ENCODE measurements at places on chromosomes 7 and 10. TPM values are rescaled to one million over a fixed set of nuclear protein-coding genes. Genes with fewer than 3 reads are reported as not detected.

Gene MET
- 55.4 TPM for total RNA-seq

Gene CHAT
- total RNA-seq = not detected

Gene TCF7L2
- total RNA-seq = 88.2 TPM

Gene CLDN4
- total RNA-seq = 0.50 TPM

Gene VAX1
- total RNA-seq = 3.2 TPM

DNA sequence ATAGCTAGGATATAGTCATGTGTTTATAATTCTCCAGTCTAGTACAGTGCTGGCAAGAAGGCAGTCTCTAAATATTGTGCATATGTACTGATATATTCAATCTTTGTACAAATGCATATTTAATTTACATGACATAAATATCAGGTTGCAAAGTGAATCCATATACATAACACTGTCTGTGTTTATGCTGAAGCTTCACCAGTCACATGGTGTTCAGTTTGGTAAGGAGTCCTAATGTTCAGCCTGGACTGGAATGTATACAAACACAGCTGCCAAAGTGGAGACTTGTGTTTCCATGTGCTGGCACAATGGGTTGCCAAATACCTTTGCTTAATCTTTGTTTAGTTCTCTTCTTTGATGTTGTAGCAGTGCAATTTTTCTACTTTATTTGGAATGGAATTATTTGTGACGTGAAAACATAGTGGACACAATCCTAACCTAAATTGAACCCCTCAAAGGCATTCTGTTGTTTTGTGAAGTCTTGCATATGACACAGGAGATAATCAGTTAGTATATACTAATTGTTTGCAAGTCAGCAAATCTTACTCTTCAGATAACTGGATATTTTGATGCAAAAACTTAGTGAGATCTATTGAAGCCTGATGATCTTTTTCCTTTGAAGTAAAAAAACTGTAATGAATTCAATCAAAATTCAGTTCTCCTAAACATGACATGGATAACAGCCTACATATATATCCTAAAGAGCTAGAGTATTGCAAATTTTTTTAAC lies 17.3 kb upstream of the ARL4A start:
- H3K4me1 ChIP-seq = peaks cover 7% of the 10 kb centered on the region
- H3K27me3 ChIP-seq = no peaks in the 10 kb centered on the region
- H3K27ac ChIP-seq = no peak overlapping the region
- no peak for DNase-seq
- H3K36me3 ChIP-seq = no peaks in the 10 kb centered on the region

DNA sequence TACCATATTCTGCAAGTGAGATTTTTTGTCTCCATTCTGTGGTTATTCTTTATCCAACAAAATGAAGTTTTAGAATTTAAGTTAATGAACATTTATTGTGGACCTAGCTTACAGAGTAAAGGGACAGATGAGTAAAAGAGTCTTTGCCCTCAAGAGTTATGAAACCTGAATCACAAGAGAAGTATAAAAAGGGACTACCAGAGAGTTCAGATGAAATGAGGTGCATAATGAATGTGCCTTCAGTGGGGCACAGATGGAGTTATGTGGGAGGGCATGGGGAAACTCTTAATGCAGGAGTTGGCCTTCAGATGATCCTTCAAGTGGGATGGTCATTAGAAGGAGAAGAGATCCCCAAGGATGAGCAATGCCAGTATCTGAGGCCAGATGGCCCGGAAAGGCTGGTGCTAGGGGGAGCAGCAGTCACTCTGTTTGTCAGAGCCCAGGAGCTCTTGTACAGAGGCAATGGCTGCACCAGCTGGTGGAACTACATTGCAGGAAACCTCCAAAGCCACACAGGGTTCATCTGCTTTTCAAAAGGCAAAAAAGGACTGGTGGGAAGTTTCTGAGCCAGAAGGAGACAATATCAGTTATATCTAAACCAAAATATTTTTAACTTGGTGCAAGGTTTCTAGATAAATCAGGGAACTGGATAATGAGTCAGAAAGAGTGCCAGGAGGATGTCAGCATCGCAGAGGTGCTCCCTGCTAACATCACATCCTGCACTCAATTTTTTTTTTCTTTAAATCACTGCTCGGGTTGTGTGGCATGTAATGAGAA lies 162.0 kb downstream of the KLF6 start:
- no peak for DNase-seq
- H3K36me3 ChIP-seq = peaks cover 8% of the 10 kb centered on the region
- H3K27me3 ChIP-seq = no peaks in the 10 kb centered on the region

DNA sequence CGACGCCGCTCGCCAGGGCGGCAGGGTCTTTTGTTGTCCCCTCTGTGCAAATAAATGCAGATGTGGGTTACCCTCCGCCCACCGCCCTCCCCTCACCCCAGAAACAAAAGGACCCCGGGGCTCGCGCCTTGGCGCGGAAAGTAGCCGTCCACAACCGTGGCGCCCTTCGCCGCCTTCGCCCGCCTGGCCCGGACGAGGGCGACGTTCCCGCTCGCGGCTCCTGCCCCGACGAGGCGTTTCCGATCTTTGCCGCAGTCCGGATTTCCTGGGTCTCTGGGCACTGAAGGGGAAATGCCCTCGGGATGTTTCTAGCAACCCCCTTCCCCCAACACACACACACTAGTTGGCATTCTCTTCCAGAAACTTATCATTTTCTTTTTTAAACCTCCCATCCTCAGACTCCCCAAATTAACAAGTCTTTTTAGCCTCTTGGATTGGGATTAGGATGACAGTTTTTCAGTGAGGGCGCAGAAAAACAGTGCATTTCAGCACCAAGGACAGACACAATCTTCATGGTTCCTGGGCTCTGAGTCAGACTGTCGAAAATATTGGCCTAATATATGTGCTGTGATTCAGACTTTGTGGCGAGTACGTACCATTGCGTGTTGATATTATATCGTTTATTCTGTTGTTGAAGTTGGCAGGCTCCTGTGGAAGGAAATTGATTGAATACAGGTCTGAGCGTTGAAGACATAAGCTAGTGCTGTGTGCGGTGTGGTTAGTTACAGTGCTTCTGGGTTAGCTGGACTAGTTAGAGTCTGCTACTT lies 771 bp downstream of the PHYHIPL start:
- peaks cover 56% of the 10 kb centered on the region for H3K27me3 ChIP-seq

DNA sequence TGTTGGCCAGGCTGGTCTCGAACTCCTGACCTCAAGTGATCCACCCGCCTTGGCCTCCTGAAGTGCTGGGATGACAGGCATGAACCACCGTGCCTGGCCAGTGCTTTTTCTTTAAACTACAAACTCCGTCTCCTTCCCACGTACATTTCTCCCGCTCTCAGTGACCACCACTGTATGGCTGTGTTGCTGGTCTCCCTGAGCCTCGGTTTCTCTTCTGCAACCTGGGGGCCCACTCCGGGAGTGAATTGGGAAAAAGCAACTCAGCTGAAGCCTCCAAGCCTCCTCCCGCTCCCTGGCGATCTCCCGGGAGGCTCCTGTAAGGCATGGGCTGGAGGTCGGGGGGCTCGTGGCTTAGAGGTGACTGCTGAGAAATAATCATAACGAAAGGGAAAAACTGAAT lies 136.3 kb downstream of the ELFN1 start:
- H3K27ac ChIP-seq = no peak overlapping the region
- DNase-seq = peak; percentile 74
- H3K4me3 ChIP-seq = no peak overlapping the region
- H3K27me3 ChIP-seq = peaks cover 17% of the 10 kb centered on the region

DNA sequence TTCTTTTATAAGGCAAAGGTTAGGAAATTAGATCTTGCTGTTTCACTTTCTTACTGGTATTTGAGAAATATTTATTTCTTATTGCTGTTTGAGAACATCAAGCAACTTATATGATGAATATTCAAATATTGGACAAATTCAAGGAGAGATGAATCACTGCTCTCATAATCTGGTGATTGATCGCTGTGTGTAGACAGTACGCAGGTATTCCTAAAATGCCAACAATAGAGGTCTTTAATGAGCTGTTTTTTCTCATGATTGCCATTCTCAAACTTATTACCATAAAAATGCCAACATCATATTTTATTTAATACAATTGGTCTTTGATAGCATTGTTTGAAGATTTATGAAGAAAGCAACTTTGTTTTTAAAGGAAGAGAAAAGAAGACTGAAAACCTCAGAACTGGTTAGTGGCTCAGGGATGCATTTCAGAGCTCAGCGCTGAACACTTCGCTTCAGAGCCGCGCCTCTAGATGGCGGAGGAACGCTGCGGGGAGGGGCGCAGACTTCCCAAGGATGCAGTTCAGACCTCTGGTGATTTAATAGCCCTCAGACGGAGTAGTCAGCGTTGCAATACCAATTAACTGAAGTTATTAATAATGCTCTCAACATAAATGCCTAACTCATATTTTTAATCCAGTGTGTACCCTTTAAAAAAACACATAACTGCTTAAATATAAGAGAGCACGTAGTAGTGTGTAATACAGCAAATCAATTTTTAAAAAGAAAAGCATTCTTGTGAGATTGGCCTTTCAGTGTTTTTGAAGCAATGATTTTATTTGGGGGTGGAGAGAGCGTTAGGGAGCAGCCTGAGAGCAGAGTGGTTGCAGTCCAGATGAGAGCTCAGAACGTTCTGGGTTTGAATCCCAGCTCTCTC lies 38.5 kb upstream of the STEAP4 start:
- DNase-seq = no peak
- no peak overlapping the region for H3K4me3 ChIP-seq
- no peak overlapping the region for H3K27ac ChIP-seq

GRCh38 chr10:19169684-19170083 lies 121.1 kb downstream of the MALRD1 start:
- H3K4me1 ChIP-seq = no peaks in the 10 kb centered on the region
- H3K27me3 ChIP-seq = no peaks in the 10 kb centered on the region
- DNase-seq = no peak
- no peak overlapping the region for H3K4me3 ChIP-seq
- H3K27ac ChIP-seq = no peak overlapping the region

GRCh38 chr10:121088524-121088923 lies 237.4 kb downstream of the WDR11 start:
- H3K36me3 ChIP-seq = no peaks in the 10 kb centered on the region
- H3K4me3 ChIP-seq = no peak overlapping the region

DNA sequence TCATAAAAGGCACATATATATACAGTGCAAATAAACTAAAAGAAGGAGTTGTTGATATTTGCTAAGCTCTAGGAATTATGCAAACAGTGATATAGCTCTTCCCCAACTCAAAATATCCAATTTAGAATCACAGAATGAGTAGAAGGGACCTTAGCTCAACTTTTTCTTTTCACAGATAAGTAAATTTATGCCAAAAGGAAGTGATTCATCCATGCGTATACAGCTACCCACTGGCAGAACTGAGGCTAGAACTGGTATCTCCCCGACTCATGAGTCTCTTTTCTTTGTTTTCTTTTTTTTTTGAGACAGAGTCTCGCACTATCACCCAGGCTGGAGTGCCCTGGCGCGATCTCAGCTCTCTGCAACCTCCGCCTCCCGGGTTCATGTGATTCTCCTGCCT lies 54.2 kb upstream of the SVIL start:
- H3K36me3 ChIP-seq = peaks cover 33% of the 10 kb centered on the region
- H3K4me3 ChIP-seq = peak overlapping the region; percentile 53
- no peak for DNase-seq
- peaks cover 39% of the 10 kb centered on the region for H3K4me1 ChIP-seq
- no peaks in the 10 kb centered on the region for H3K27me3 ChIP-seq
- peak overlapping the region; percentile 84 for H3K27ac ChIP-seq

DNA sequence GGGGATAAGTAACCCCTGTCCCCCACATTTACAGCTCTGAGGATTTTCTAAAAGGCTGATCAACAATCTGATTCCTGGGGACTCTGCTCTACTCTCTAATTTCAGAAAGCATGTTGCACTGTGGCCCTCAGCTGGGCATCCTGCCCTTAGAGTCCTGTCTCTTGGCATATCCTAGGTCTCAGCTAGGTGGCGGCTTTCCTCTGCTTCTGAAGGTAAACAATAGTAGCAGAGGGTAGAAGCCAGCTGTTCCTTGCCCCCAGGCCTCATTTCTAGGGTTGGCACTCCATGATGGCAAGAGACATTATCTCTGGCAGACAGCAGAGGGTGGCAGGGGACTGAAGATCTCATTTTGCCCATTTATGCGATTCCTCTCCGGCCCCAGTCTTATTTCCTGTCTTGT lies 77.0 kb downstream of the ADCYAP1R1 start:
- no peak overlapping the region for H3K27ac ChIP-seq
- H3K36me3 ChIP-seq = no peaks in the 10 kb centered on the region

DNA sequence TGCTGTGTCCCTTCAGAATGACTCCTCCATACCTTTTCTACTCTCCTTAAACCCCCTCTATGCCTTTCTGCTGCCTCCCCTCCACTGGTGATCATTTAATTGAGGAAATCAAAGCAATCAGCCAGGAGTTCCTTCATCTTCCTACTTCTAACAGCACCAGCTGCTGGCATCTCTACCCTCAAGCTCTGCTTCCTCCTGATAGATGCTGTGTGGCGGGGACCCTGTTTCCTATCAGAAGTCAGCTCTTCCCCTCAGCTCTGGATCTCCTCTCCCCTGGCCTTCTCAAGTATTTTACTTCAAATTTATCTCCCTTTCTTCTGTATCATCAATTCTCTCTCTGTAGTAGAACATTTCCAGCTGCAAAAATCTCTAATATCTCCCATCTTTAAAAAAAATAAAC lies 183.7 kb downstream of the ELMO1 start:
- no peak overlapping the region for H3K27ac ChIP-seq
- no peak overlapping the region for H3K4me3 ChIP-seq
- DNase-seq = no peak
- no peaks in the 10 kb centered on the region for H3K4me1 ChIP-seq

- no peaks in the 10 kb centered on the region for H3K27me3 ChIP-seq
- peaks cover 32% of the 10 kb centered on the region for H3K4me1 ChIP-seq
- H3K36me3 ChIP-seq = no peaks in the 10 kb centered on the region
- H3K4me3 ChIP-seq = no peak overlapping the region
Observed at GRCh38 chr10:33703501-33704213, 369.2 kb upstream of the NRP1 start.

DNA sequence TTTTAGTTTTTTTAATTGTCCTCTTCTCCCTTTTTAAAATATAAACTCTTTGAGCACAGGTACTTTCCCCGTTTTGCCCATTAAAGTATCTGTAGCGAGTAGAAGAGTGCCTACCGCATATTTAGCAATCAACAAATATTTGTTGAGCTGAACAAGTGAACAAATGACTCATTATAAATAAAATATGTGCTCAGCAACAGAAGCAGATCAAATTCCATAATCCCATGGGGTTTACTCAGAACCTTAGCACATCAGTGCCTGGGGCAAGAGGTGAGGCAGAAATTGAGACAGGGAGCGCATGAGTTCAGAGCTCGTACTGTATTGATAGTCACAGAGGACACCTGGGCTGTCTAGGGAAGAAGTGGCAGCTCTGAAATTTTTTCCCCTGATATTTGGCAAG lies 161.0 kb downstream of the SEM1 start:
- no peaks in the 10 kb centered on the region for H3K36me3 ChIP-seq
- H3K27ac ChIP-seq = no peak overlapping the region
- H3K4me1 ChIP-seq = peaks cover 5% of the 10 kb centered on the region
- no peak for DNase-seq
- no peak overlapping the region for H3K4me3 ChIP-seq

- no peak overlapping the region for H3K27ac ChIP-seq
- H3K4me1 ChIP-seq = no peaks in the 10 kb centered on the region
- DNase-seq = no peak
- H3K4me3 ChIP-seq = no peak overlapping the region
- H3K36me3 ChIP-seq = no peaks in the 10 kb centered on the region
- no peaks in the 10 kb centered on the region for H3K27me3 ChIP-seq
Observed at GRCh38 chr7:127304087-127304486, 51.3 kb upstream of the GRM8 start.

Measured in osteocyte (in vitro differentiated cells).